OCI-M1 (cell line): ENCODE measurements at places on chromosomes 4 and X.

DNA sequence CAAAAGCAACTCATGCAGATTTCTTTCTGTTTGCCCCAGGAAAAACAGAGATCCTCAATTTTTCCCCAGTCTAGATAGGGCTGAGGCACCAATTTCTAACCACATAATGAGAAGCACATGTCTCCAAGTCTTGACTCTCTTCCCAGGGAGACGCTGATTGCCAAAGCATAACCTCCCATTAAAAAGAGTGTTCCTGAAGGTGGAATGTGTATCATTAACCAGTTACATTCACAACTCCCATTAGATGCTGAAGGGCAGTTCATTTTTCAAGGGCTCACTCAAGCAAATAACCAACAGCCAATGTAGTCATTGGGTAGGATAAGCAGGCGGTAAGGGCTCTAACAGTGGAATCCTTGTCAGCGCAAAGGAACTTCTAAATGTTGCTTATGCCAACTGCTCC, 27.5 kb downstream of the TMEM47 start:
- DNase-seq, result no peak

DNA sequence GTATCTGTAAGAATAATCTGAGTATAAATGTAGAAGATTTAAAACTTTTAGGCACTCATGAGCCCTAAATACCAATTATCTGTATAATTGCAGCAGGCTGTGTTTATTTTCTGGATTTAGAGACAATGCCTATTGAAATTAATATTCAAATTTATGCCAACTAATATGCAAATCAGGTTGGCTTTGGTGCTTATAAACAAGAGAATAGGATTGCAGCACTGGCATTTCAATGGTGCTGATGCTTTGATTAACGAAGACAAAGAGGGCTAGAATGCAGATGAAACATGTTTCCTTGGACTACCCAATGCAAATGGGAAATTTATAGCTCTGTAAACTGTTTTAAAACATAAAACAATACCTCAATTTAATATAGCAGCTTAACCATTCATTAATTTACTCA, 70.7 kb upstream of the GATB start:
- DNase-seq, result no peak

GRCh38 chr4:6200922-6201362, 593 bp upstream of the JAKMIP1 start:
- DNase-seq, result no peak

- peak; percentile 54 for DNase-seq
Observed at GRCh38 chrX:150028692-150029091, 90.4 kb upstream of the EOLA2 start.

DNA sequence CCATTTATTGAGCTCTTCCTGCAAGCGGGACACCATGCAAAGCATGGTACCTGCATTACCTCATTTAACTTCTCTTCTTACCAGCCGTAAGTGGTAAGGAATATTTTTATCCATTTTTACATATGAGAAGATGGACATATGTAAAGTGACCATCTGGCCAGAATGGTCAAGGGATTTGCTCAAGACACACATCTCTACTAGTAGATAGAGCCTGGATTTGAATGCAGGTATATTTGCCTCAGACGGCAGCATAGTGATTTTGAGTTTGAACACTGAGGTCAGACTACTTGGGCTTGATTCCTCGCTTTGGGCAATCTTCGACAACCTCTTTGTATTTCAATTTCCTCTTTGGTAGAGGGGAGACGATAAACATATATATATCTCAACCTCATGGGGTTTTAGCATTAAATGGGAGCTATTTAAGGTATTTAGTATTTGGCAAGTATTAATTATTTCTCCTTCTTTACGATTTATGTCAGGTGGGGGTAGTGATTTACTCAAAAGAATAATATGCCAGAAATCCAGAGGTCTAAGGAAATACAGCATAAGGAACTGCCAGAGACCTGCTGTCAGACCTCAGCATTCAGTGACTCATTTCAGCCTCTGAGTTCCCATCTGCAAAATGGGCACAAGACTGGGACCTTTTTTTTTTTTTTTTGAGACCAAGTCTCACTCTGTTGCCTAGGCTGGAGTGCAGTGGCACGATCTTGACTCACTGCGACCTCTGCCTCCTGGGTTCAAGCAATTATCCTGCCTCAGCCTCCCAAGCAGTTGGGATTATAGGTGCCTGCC, 34.6 kb upstream of the CHRNA9 start:
- DNase-seq, result no peak

GRCh38 chrX:95382799-95383198, 1301.8 kb upstream of the DIAPH2 start:
- no peak for DNase-seq

DNA sequence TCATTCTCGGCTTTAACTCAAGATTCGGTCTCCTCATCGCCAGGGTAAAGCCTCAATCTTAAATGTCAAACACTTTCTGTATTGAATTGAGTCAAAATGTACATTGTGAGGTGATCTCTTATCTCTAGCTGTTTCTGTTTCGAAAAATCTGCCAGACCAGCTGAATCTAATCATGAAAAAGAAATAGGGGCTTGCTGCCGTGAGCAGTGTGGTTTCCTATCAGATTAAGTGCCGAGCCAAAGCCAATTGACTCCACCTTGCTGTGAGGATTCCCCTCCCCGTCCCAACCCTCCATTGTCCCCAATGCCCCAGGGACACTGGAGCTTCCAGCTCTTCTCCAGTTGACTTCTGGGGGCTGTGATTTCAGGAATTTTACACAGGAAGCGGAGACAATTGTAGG, 12.5 kb upstream of the CRLF2 start:
- DNase-seq, result peak; percentile 7

- no peak for DNase-seq
Observed at GRCh38 chr4:140740422-140740821, 15.8 kb downstream of the TBC1D9 start.

GRCh38 chr4:119623025-119623424, 5.6 kb downstream of the PDE5A start:
- no peak for DNase-seq

- peak; percentile 79 for DNase-seq
Observed at GRCh38 chr4:185359767-185360446, 35.8 kb downstream of the LRP2BP start.

- no peak for DNase-seq
Observed at GRCh38 chr4:110550260-110550659, 72.6 kb downstream of the PITX2 start.

DNA sequence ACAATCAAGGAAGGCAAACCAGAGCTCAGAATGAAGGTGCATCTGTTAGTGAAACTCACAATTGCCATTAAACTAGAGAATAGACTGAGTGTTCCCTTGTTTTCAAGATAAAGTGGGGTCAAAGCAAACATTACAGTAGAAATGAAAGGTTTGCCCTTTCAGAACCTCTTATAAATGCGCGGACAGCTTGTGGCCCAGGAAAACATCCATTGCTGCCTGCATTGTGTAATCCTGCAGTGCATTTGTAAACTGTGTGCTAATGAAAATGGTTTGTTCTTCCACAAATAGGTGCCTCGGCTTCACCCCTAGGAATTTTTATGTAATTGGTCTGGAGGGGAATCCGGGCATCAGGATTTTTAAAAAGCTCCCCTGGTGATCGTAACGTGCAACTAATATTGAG, 62.8 kb downstream of the SNX25 start:
- no peak for DNase-seq

- DNase-seq, result no peak
Observed at GRCh38 chr4:114229706-114230105, 250.3 kb upstream of the ARSJ start.

- DNase-seq, result no peak
Observed at GRCh38 chrX:1542994-1543725, 6.2 kb upstream of the P2RY8 start.

DNA sequence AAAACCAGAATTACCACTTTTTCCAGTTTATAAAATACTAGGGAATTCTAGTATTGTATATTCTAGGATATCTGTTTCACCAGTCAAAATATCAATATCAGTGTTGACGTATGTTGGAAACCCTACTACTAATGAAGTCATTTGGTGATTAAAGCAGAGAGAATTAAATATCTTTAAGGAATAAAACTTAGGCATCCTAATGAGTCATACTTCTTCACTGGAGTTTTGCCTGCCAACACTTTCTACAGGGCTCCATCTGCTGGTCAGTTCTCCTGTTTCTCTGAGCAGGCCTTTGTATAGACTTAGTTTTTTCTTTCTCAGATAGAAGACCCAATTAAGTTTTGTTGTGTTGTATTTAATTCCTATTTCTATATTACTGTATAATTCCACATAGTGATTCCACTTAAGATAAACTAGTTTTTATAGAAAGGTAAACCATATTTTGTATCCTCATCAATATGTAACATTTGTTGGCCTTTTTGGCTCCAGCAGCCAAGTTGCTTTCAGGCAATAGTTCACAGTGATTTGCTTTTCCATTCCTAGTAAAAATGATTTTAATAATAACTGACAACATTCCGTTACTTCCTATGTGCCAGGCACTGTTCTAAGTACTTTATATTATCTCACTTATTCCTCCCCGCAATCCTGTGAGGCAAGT, 3.5 kb downstream of the AP1AR start:
- peak; percentile 77 for DNase-seq

DNA sequence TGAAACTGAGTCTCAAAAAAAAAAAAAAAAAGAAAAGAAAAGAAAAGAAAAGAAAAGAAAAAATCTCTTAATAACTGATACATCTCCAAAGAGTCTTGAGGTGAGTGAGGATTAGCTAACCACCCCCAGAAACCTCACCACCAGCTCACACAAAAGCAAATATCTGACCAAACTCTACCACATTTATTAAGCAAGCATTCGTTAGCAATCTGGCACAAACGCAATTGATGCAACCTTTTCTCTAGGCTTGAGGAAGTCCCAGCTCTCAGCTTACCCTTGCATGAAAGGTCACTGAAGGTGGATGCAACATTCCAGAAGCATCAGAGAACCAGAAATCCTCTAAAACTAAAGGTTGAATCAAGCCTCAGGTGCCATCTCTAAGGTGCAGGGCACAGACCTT, 231.9 kb upstream of the BCOR start:
- no peak for DNase-seq

GRCh38 chrX:109940411-109940810, 62.5 kb upstream of the TMEM164 start:
- no peak for DNase-seq

GRCh38 chrX:108464604-108465003, 25.0 kb downstream of the COL4A5 start:
- DNase-seq, result no peak

DNA sequence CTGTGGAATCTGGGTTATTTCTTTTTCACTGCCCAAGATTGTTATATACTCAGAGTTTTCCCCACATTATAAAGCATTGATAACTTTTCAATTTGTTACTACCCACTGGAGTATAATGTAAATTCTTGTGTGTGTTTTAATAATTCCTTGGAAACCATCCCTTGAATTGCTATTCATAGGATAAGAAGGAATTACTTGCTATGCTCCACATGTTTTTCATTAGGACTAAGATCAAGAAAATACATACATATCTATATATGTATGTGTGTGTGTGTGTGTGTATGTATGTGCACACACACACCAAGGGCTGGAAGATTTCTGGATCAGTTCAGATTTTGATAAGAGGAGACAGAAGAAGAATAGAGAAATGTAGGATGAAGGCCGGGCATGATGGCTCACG, 206.4 kb upstream of the JADE1 start:
- no peak for DNase-seq

GRCh38 chr4:66750273-66750672, 795.0 kb downstream of the CENPC start:
- no peak for DNase-seq

DNA sequence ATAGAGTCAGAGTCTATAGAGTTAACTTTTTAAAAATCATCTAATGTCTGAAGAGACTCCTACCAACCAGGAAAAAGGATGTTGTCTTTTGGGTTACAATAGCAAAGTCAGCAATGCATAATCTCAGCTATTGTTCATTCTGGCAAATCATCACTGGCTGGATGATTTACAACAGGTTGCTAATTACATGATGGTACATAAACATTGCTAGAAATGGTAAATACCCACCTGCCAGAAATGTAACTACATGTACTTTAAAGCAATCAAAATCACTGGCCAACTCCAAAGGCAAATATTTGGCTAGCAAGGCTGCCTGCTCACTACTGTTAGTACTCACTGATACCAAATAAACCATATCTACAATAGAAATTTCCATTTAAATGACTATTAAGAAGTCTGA, 91.1 kb downstream of the PPP3CA start:
- DNase-seq, result no peak

DNA sequence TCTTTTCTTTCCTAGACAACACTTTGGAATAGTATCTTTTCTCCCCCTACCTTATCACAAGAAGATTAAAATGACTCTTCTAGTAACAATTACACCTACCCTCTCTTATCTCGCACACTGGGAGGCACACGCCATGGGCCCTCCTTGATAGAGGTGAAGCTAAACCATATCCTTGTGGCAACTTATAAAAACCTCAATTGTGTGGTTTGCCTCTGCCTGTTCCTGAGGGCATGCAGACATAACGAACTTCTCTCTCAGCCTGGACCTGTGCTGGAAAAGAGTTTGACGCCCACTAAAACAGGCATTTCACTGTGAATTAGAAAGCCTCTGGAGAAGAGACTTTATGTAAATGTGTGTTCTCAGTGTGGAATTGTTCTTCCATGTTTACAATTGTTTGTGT, 141.2 kb downstream of the NDST3 start:
- peak; percentile 35 for DNase-seq

GRCh38 chr4:142697320-142697719, 148.8 kb downstream of the INPP4B start:
- DNase-seq, result no peak

DNA sequence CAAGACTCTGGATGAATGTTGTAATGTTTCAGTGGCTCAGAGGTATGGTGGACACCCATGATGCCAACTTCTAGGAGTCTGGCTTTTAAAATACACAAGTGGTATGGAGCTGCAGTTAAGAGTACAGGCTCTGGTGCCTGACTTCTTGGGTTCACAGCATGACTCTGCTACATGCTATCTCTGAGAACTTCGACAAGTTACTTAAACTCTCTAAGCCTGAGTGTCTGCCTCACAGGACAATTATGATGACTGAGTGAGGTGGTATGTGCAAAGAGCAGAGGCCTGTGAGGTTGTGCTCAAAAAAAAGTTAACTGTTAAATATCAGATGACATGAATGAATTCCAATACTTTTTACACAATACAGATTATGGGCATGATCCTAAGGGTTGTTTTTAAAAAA, 90.9 kb upstream of the SRD5A3 start:
- DNase-seq, result no peak

GRCh38 chr4:135283934-135284333, 1082.3 kb upstream of the PABPC4L start:
- no peak for DNase-seq

GRCh38 chr4:22385611-22386011, 130.3 kb downstream of the ADGRA3 start:
- DNase-seq, result no peak

DNA sequence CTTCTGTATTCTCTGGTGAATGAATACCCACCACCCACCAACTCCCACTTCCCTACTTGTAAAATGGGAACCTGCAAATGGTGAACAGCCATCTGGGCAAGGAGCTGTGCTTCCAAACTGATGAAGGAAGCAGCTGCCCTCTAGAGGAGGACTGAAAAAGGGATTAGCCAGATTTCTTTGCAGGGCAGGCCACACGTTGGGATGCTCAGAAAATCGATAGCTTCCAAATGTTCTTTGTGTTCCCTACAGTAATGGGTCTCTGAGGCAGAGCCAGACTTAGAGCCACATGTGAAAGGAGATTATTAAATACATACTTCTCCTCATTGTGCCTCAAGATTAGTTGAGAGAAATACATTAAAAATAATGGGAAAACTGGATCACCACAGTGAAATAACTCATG, 39.3 kb upstream of the LPAR4 start:
- peak; percentile 72 for DNase-seq
